HFFc6 (cell line): ENCODE measurements at places on chromosomes 7 and 10.

DNA sequence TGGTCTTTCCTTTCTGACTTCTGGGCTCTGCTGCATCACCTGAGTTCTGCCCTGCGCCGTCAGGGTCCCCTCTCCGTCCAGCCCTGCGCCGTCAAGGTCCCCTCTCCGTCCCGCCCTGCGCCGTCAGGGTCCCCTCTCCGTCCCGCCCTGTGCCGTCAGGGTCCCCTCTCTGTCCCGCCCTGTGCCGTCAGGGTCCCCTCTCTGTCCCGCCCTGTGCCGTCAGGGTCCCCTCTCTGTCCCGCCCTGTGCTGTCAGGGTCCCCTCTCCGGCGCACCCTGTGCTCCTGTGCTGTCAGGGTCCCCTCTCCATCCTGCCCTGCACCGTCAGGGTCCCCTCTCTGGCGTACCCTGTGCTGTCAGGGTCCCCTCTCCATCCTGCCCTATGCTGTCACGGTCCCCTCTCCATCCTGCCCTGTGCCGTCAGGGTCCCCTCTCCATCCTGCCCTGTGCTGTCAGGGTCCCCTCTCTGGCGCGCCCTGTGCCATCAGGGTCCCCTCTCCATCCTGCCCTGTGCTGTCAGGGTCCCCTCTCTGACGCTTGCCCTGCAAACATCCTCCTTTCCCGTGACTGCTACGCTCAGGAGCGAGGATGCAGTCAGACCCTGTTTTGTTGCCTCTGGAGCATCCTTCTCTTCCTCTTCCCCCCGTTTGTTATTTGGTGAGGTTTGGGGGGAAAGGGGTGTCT lies 66.4 kb downstream of the INPP5A start:
- no peak overlapping the region for H3K27ac ChIP-seq
- DNase-seq: no peak
- H3K36me3 ChIP-seq: peaks cover 28% of the 10 kb centered on the region

GRCh38 chr10:31479752-31480151 lies 160.7 kb downstream of the ZEB1 start:
- no peak for DNase-seq
- H3K4me1 ChIP-seq: peaks cover 22% of the 10 kb centered on the region
- H3K27me3 ChIP-seq: no peaks in the 10 kb centered on the region
- peaks cover 29% of the 10 kb centered on the region for H3K36me3 ChIP-seq

GRCh38 chr10:71850021-71850742 lies 869 bp downstream of the PSAP start:
- DNase-seq: no peak
- H3K4me3 ChIP-seq: peak overlapping the region; percentile 99
- H3K27ac ChIP-seq: peak overlapping the region; percentile 78
- peaks cover 19% of the 10 kb centered on the region for H3K36me3 ChIP-seq
- H3K4me1 ChIP-seq: peaks cover 44% of the 10 kb centered on the region

DNA sequence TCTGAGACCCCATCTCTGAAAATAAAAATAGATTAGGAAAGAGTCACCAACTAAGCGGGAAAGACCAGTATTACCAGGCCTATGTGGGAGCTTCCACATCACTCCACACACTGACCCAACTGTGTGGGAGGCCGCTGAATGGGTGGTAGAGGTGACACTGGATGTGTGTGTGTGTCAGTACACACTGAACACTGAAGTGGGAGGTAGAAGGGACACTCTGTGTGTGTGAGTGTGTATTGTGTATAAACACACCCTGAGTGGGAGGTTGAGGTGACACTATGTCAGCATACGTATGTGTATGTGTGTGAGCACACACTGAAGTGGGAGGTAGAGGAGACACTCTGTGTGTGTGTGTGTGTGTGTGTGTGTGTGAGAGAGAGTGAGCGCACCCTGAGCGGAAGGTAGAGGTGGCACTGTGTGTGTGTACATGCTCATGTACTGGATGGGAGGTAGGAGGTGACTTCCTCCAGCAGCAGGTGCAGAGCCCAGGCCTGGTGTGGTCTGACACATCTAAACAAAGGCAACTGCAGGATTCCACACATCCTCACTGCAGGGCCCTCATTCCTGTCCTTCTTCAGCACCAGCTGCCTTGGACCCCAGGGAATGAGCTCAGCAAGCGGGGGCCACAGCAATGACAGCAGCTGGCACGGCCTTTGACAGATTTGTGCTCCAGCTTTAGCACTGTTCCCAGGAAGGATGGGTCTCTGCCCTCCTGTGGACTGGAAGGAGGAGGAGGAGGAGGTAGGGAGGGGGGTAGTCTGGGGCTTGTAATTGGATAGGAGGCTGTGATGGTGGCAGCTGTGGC lies 26.5 kb upstream of the RBM20 start:
- H3K36me3 ChIP-seq: no peaks in the 10 kb centered on the region
- H3K27ac ChIP-seq: no peak overlapping the region

DNA sequence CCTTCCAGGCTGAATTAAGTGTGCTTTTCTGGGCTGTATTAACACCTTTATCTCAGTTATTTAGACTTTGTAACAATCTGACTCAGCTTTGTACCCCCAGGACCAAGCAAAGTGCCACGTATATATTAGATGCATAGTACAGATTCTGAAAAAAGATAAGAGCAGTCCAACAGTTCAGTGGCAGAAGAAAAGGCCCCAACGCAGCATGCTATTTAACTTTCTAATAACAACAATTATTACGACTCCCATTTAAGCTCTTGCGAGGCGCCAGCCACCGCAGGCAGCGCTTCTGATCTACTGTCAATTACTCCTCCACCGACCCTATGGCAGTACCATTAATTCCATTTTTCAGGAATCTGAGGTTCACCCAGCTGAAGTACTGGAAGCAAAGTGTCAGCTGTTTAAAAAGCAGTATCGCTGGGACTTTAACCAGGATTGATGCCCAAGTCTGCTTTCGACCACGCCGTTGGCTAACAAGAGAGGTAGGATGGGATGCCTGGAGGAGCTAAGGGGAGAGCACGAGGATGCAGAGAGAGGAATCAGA lies 638 bp downstream of the LIPA start:
- peaks cover 23% of the 10 kb centered on the region for H3K4me1 ChIP-seq
- no peaks in the 10 kb centered on the region; the same call in none of the 2 replicates for H3K27me3 ChIP-seq
- DNase-seq: no peak
- H3K36me3 ChIP-seq: peaks cover 13% of the 10 kb centered on the region
- H3K27ac ChIP-seq: peak overlapping the region; percentile 67

DNA sequence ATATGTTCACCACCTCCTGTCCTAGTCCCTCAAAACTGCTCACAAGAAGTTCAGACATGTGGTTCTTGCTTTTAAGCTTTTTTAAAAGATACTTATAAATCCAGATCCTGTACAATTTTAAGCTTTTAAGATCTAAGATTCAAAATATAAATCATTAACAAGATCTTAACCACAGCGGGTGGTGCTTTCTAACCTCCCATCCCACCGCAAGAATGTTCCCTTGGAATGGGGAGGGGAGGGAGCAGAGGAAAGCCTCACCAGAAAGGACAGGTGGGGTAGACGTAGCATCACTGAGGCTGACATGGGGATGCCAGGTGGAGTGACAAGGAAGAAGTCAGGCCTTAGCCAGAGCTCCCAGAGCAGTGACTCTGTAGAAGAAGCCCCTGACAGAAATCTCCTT lies 133.5 kb downstream of the C1GALT1 start:
- no peaks in the 10 kb centered on the region for H3K36me3 ChIP-seq
- H3K4me1 ChIP-seq: no peaks in the 10 kb centered on the region
- H3K27me3 ChIP-seq: peaks cover 6% of the 10 kb centered on the region
- DNase-seq: no peak

DNA sequence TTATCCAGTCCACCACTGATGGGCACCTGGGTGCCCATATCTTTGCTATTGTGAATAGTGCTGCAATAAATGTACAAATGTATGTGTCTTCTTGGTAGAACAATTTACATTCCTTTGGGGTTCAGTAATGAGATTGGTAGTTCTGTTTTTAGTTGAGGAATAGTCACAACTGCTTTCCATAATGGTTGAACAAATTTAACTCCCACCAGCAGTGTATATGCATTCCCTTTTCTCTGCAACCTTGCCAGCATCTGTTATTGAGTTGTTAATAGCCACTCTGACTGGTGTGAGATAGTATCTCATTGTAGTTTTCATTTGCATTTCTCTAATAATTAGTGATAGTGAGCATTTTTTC lies 27.8 kb downstream of the COA1 start:
- H3K27me3 ChIP-seq: no peaks in the 10 kb centered on the region
- H3K4me3 ChIP-seq: no peak overlapping the region
- peaks cover 70% of the 10 kb centered on the region for H3K4me1 ChIP-seq
- DNase-seq: peak; percentile 13
- peak overlapping the region; percentile 70 for H3K27ac ChIP-seq
- peaks cover 25% of the 10 kb centered on the region for H3K36me3 ChIP-seq

- H3K4me1 ChIP-seq: peaks cover 15% of the 10 kb centered on the region; the same call in 1 of the 2 replicates
- no peak for DNase-seq
- no peak overlapping the region for H3K4me3 ChIP-seq
- H3K36me3 ChIP-seq: no peaks in the 10 kb centered on the region
Observed at GRCh38 chr10:80274396-80275134, 14.9 kb downstream of the MAT1A start.

DNA sequence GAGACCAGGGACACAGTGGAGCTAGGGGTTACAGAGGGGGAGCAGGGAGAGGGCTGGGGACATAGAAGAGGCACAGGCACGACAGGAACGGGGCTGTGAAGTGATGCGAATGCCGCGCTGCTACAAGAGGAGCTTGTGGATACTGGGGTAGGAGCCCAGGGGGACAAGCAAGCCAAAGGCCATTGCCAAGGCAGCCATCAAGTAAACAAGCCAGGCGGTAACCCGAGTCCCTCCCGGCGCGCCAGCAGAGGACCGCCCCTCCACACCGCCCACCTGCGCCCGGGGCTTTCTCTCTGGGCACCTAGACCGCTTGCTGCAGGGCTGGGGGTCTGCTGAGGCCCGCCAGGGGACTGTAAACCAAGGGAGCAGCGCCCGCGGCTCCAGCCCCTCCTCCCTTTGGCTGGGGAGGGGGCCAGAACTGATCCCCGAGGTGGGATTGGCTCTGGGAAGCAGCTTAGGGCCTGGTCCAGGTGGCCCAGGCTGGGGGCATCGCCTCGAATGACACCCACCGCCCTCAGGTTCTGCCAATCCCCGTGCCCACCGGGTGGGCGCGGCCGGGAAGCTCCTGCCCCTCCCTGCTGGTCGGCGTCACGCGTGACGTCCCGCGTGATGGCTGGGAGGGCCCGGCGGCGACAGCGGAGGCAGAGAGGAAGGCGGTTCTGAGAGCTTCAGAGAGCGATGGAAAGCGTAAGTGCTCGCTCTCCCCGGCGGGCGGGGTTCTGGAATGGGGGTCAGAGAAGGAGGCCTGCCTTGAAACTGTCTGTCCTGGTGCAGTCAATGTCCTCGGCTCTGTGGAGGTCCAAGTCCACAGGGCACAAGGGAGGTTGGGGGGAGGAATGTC lies 982 bp downstream of the SFXN3 start:
- peaks cover 10% of the 10 kb centered on the region for H3K27me3 ChIP-seq
- peaks cover 34% of the 10 kb centered on the region for H3K4me1 ChIP-seq
- peak overlapping the region; percentile 99 for H3K27ac ChIP-seq
- peak; percentile 70 for DNase-seq
- H3K36me3 ChIP-seq: peaks cover 16% of the 10 kb centered on the region; the same call in 1 of the 2 replicates

GRCh38 chr7:110870926-110871325 lies 220.0 kb upstream of the LRRN3 start:
- no peaks in the 10 kb centered on the region for H3K27me3 ChIP-seq
- peaks cover 12% of the 10 kb centered on the region for H3K36me3 ChIP-seq
- H3K4me3 ChIP-seq: no peak overlapping the region
- DNase-seq: no peak
- H3K27ac ChIP-seq: no peak overlapping the region
